Stimulated activated CD4-positive, alpha-beta T cell treated with anti-CD3 and anti-CD28 coated beads, Interleukin-1b, Interleukin-23, amount 100 ng/mL, for 1 hour (primary cell): ENCODE measurements at places on chromosomes 5 and 9.

DNA sequence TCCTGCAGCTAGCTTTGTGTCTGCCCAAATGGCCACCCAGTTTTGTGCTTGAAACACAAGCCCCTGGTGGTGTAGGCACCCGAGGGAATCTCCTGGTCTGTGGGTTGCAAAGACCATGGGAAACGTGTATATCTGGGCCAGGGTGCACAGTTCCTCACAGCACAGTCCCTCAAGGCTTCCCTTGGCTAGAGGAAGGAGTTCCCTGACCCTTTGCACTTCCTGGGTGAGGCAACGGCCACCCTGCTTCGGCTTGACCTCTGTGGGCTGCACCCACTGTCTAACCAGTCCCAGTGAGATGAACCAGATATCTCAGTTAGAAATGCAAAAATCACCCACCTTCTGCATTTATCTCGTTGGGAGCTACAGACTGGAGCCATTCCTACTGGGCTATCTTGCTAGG lies 865.0 kb upstream of the ACO1 start:
- no peak for DNase-seq

DNA sequence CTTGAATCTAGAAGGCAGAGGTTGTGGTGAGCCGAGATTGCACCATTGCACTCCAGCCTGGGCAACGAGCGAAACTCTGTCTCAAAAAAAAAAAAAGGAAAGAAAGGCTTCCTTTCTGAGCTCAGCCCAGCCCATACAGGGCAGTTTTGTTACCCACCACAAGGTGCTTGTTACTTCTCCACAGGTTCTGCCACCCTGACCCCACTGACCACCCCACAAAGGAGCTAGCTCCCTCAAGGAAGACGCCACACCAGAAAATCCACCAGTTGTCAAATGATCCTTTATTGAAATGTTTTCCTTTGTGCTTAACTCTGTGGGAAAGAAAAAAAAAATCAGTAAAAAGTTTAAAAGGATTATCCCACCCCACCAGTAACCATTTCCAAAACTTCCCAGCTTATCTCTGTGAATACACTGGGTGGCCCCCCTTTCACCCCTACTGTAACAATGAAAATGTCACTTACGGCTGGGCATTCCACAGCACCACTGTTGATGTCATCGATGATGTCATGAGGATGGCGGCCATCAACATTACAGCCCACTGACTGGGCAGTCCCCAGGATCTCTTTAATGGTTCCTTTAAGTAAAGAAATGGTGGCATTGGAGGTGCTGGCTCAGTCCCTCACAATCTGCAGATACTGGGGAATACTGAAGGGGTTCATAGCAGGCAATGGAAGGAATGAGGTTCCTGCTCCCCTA lies 3.6 kb downstream of the RPL12 start:
- DNase-seq: no peak

DNA sequence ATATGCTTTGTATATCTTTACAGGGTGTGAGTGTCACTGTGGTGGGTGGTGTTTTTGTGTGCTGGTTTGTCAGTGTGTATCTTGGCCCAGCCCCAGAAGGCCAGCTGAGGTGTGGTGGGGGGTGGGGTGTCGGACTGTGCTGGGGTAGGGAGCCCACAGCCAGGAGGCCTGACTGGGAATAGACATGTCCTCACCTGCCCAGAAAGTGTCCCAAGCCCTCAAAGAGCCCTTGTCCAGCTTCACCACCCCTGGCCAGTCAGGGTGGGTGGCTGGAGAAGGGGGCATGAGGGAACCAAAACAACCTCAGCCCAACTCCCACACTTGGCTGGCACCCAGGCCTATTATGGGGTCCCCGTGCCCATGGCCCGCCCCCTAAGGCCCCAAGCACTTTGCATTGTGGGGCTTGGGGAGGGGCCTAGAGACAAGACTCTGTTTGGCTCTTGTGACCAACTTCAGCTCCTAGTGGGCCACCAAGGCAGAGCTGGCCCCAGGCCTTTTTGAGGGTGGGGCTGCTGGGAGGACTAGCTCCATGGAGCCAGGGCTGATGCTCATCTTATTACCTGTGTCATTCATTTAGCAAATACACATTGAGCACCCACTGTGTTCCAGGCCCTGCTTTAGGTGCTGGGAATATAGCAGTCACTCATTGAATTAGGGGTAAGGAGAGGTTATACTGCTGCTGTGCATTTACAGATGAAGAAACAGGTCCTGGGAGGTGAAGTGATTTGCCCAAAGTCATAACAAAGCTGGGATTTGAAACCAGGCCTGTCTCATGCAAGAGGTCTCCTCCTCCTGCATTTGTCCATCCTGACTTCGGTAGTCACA lies 56.2 kb upstream of the PSD2 start:
- DNase-seq: no peak

GRCh38 chr9:130823435-130823834 lies 11.6 kb upstream of the ABL1 start:
- DNase-seq: no peak

DNA sequence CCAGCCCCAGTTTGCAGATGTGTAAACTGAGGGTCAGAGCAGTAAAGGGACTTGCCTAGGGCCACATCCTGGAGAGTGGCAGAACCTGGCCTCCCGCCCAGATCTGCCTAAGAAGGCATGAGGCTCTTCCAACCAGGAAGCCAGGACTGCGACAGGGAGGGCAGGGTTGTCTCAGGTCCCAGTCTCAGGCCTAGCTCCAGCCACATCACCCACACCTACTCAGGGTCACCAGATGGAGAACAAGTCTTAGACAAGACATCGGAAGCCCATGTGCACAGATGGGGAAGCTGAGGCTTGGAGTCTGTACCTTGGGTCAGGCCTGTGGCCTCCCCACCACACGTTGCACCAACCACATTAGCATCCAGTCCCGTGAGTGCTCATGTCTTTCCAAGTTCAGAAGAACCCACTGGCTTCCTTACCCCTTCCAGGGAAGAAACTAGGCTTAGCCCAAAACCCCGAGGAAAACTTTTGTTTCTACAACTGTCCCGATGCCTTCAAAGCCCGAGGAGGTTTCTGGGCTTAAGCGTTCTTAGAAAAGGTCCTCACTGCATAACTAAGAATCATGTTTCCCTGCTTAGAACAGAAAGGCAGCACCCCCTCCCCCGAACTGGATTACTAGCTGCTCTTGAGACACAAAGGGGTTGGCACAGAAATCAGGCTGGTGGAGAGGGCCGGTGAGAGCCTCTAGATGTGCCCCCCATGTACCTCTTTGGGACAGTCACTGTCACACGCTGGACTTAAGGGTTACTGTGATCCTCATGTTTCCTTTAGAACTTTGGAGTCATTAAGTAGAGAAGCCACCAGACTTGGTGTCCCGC lies 2.2 kb downstream of the FAM78A start:
- DNase-seq: no peak

GRCh38 chr5:141853895-141854626 lies 24.1 kb downstream of the PCDH1 start:
- DNase-seq: no peak

GRCh38 chr9:71647094-71647591 lies 121.2 kb downstream of the CEMIP2 start:
- no peak for DNase-seq

GRCh38 chr9:109088221-109088620 lies 31.5 kb downstream of the TMEM245 start:
- no peak for DNase-seq

DNA sequence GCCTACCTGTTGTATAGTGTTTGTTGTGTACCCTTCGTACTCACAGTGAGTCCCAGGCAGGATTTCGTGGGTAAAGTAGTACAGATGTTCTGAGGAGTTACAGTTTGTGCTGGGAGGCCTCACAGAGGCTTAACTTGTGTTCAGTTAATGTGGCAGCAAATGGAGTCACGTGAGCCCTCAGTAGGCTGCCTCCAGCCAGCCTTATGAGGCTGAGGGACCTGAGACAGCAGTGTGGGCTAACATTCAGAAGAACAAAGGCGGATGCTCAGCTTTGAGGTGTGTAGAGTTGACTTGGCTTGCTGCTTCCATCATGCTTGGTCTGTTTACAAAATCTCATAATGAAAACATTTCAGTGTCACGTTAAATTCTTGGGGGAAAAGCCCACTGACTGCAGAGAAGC lies 118.1 kb downstream of the TRIO start:
- DNase-seq: no peak

- DNase-seq: no peak
Measured at GRCh38 chr9:128175102-128175563, 15.1 kb downstream of the BBLN start.

- DNase-seq: no peak
Measured at GRCh38 chr5:6905883-6906282, 192.7 kb downstream of the TENT4A start.

- DNase-seq: no peak
Measured at GRCh38 chr9:137429974-137430722, 7.0 kb downstream of the NOXA1 start.

DNA sequence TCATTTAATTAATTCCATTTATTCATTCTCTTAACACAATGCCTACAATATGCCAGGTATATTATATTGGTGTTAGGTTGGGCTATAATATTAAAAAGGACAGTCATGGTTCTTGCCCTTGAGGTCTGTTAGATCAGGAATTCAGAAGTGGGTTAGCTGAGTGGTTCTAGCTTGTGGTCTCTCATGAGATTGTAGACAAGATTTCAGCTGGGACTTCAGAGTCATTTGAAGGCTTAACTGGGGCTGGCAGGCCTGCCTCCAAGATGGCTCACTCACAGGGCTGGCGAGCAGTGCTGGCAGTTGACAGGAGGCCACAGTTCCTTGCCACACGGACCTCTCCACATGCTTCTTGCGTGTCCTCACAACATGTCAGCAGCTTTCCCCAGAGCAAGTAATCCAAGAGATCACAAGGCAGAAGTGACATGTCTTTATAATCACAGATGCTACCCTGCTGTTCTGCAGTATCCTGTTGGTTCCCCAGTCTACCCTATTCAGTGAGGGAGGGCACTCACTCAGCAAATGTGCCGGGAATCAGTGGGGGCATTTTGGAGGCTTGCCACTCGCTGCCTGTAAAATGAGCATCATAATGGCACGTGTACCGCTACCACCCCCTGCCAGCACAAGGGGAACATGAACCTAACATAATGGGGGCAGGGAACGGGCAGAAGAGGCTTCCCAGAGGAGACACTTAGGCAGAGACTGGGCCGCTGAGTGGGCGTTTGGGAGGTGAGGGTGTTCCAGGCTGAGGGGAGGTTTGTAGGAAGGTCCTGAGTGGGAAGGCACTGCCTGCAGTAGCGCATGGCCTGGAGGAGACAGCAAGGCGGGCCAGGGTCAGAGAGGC lies 70.0 kb downstream of the EXOSC2 start:
- no peak for DNase-seq

DNA sequence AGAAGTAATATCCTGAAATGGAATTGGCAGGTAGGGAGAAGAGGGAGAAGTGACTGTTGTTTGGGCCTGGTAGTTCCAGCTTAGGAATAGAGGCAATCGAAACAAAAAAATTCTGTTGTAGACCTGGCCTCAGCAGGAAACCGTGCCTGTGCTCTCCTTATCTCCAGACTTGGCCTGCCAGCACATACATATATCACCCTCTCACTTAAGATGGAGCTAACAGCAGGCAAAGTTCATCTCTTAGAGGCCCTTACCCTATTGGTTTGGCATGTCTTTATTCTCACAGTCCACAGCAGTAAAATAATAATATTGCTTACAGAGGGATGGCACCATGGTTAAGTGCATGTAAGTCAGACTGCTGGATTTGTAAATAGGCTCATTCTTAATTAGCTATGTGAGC lies 19.6 kb upstream of the TNC start:
- no peak for DNase-seq

DNA sequence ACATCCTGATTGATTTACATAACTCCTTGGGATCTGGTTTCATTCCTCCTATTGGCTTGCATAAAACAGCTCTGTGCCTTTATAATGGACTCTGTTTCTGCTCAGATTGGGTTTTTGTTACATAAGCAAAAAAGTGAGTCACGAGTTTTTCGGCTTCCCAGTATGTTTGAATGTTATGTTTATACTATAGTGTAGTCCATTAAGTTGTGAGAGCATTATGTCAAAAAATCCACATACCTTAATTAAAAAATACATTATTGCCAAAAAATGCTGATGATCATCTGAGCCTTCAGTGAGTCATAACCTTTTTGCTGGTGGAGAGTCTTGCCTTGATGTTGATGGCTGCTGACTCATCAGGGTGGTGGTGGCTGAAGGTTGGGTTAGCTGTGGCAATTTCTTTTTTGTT lies 144.6 kb downstream of the CCDC171 start:
- no peak for DNase-seq

DNA sequence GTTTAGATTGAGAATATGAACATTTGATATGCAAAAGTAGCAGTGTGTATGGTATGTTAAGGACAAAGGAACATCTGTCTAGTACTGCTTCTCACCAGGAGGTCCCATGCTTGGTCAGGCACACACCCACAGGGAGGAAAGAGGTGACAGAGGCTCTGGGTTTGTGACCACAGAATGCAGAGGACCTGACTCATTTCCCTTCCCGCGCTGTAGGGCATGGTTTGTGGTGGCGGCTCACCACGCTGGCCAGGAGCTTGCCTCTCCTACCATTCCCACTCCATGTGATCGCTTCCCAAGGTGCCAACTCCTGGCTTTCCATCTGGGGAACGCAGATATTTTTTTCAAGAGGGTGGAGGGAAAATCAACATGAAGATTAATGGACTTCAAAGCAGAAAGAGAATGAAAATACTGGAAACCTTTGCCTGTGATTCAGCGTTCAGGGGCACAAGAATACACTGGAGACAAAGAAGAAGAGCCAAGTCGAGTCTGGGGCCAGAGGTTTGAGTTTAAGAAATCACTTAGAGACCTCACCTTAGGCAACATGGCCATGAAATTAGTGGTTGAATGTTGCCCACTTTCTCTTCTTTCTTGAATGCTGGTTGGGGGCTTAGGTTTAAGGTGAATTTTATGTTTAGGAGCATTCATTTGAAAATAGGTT lies 477.8 kb downstream of the CCDC171 start:
- DNase-seq: no peak

DNA sequence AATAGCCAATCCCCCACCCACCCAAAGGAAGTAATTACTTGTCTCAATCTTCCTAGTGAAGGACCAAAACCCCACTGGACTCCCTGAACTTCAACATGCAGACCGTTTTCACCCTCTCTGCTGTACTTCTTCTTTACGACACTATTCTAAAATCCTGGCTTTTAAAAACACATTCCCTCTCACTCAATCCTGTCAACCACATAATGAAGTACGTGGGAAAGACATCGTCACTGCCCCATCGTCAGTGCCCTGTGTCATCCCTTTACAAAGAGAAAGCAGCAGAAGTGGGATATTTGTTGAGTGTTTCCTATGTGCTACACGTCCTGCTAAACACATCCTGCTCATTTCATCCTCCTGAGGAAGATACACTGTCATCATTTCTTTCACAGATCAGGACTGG lies 54.2 kb downstream of the MAPKAP1 start:
- DNase-seq: no peak
